ENCODE measurements at places on chromosomes 12 and 14.

DNA sequence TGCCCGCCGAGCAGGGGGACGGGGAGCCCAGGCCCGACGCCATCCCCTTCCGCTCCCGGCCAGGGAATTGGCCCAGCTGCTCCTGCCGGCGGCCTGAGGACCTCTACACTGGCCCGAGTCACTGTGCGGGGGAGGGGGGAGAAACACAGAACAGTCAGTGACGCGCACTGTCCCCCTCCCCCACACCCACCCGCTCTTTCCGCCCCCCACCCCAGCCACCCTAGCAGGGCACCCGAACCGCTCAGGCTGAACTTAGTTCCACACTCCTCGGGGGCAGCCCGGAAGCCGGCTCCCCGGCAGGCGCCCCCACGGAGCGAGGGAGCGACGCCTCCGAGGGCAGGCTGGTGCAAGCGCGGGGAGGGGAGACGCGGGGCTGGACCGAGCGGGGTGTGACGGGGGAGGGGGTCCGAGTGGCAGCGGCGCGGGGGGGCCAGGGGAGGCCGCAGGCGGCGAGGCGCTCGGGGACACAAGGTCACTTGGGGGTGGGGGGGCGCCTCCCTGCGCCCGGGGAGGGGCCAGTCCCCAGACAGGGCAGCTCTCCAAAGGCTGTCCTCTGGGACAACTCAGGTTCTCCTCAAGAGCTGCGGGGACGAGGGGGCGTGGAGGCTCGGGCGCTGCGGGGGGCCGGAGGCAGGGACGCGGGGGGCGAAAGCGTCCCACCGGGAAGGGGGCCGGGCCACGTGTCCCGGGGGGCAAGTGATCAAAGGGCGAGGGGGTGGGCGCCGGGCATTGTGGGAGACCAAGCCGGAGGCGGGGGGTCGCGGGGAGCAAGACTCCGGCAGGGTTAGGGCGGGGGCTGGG, 648 bp downstream of the CHD4 start:
- DNase-seq: no peak

DNA sequence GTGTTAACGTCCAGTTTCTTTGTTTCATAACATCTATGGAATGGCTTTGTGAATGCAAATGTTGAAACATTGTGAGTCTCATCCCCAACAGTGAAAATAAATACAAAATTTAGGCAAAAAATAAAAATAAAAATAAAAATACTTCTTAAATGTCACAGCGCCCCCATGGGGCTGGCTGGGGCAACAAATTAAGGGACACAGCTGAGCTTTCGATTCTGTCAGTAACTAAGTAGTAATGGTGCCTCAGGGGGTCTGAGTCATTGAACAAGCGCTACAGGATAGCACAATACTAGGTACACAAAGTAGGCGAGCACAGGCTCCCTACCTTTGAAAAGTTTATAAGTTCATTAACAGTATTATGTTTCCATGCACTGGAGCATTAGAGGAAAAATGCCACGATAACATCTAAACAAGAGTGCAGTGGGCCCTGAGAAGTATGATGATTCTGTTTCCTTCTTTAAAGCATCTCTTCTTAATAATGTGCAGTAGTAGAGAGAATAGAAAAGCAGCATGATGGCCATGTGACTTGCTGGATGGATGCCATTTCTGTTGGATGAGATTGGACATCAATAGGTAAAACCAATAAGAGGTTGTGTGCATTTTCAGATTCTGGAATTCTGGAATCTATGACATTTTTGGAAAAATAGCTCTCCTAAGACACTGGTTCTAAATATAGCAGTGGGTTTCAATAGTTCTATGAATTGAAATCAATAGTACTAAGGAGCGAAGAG, 667.2 kb downstream of the DIO2 start:
- peak; percentile 13 for DNase-seq

GRCh38 chr14:44404036-44404435, 103.0 kb downstream of the FSCB start:
- DNase-seq: no peak

DNA sequence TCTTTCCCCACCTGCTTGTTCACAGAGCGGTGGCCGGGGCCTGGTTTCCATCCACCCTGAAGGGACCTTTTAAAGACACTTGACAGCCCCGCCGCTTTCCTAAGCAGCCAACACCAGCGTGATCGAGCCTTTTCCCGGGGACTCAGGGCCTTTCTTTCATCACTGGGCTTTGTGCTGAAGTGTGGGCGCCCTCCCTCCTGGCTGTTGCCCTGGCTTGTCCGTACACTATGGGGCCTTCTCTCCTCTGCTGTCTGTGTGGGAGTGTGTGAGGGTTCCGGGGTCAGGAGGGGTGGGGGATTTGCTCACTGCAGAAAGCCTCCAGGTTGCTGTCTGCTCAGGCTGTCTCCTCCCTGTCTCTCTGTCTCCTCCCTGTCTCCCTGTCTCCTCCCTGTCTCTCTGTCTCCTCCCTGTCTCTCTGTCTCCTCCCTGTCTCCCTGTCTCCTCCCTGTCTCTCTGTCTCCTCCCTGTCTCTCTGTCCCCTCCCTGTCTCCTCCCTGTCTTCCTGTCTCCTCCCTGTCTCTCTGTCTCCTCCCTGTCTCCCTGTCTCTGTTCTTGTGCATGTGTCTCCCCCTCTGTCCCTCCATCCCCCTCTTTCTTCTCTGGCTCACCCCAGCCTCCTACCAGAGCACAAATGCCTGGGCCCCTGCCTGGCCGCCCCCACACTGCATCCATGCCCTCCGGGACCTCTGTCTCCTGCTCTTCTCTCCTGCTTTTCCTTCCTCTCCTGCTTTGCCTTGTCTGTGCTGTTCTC, 64.7 kb downstream of the CCDC92 start:
- DNase-seq: no peak

- DNase-seq: no peak
Measured at GRCh38 chr12:24815114-24815423, 133.8 kb downstream of the BCAT1 start.

- no peak for DNase-seq
Measured at GRCh38 chr14:32710231-32710671, 228.4 kb upstream of the NPAS3 start.

DNA sequence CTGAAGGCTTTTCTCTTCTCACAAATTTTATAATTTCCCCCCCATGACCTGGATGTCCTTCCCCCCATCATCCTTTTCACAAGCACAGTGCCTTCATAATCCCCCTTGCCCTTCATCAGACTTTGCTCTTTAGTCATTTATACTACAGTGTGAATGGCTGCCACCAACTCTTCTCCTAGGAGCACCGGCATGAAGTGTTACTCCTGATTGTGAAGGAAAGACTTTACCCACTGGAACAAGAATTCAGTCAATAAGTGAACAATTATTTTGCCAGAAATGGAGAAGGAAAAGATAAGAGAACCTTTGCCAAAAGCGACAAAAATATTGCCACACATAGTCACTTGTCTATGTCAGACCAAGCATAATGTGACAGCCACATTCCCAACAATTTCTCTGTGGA, 5.0 kb downstream of the SERPINA9 start:
- no peak for DNase-seq

DNA sequence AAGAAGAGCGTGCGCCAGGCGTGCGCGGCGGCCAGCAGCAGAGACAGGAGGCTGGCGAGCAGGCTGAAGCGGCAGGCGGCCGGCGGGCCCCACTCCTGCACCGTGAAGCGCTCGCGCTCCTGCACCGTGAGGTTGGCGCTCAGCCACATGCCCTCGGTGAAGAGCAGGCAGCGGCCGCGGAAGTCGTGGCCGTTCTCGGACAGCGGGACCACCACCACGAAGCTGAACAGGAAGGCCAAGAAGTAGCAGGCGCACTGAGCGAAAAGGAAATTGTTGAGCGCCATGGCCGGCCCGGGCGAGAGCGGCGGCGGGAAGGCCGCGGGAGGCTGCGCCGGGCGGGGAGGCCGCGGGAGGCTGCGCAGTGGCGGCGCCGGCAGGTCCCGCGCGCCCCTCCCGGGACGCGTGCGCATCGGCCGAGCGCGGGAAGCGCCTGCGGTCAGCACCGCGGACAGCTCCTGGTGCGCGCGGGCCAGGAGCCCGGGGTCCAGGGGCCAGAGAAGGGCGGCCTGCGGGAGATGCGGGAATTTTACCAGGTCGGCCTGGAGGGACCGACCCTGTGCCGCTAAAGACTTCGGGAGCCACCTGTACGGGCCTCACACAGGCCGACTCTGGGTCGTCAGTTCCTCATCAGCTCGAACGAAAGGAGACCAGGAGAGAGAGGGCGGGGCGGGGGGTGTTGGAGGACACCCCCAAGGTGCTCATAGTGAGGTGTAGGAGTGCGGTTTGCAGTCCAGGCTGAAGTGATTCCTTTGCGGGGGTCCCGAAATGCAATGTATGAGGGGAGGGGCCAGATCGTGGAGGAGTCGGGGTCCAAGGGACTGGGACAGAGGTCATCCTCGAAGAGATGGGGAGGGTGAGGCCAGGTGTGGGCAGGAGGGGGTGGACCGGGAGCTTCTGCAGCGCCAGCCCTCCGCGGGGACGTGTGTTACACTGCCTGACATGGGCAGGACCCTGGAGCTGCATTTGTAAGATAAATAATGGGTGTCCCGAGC, at the start of gene TMEM179:
TMEM179 (minus strand) TSS at position 315 of the 992 bp plus-strand sequence; CDS start at position 284, 31 bp downstream.
- peak; percentile 76 for DNase-seq

- DNase-seq: no peak
Measured at GRCh38 chr14:79383031-79383430, 828.3 kb downstream of the DIO2 start.

DNA sequence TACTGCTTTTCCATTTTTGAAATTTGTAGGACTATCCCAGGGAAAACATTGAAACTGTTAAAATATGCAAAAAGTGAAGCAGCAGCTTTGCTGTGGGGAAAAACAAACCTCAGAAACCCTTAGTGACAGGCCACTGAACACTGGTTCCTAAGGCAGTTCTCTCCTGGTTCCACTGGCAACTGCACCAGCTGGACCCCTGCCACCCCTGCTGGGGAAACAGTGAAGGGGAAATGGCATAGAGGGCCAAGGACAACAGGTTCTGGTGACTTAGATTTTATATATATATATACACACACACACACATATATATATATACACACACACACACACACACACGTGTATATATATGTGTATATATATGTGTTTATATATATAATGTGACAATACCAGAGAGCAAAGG, 16.2 kb upstream of the KRT7 start:
- no peak for DNase-seq

DNA sequence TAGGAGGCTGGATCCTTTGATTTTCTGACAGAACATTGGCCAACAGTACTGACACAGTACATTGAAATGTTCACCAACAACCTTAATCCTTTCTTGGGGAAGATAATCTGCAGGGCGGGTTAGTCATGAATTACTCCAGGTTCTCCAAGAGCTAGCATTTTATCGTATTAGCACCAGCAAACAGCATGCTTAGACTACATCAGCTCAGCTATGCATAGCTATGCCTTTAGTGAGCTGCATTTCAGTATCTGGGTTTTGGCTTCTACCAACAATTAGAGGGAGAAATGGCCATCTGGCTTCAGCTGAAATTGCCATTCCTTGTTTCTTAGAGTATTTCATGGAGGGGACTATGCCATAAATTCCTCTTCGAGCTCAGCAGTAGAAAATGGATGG, 33.8 kb downstream of the SAMD4A start:
- no peak for DNase-seq

DNA sequence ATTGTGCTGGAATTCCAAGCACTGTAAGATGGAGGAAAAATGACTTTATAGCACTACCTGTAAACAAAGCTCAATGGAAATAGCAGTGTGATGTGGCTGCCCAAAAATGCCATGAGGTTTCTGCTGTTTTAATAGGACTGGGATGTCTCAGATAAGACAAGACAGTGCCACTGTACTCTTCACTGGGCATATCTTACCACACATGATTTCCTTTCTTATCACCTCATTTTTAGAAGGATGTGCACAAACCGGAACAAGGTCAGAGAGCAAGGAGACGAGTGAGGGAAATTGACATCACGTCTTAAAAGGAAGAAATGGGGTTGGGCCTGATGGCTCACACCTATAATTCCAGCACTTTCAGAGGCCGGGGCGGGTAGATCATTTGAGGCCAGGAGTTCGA, 38.4 kb upstream of the FGD4 start:
- DNase-seq: no peak

GRCh38 chr12:94401326-94401725, 58.3 kb downstream of the CEP83 start:
- DNase-seq: no peak

DNA sequence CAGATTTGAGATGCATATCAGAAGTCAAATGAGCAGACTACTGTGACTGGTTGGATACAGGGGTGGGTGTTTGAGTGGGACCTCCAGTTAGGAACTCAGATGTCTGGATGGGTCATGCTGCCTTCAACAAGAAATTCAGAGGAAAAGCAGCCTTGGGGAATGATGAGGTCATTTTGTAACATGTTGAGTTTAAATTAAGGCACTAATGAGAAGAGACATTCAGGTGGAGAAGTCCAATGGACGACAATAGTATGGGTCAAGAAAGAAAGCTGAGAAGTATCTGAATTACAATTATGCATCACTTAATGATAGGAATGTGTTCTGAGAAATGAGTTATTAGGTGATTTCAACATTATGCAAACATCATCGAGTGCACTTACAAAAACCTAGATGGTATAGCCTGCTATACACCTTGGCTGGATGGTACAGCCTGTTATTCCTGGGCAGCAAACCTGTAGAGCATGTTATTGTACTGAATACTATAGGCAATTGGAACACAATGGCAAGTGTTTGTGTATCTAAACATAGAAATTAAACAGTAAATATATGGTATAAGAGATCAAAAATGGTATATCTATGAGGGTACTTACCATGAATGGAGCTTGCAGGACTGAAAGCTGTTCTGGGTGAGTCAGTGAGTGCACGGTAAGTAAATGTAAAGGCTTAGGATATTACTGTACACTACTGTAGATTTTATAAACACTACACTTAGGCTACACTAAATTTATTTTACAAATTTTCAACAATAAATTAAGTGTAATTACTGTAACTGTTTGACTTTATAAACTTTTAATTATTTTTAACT, 414.7 kb downstream of the RAD51B start:
- DNase-seq: no peak

- no peak for DNase-seq
Measured at GRCh38 chr12:2378835-2379330, 326.1 kb downstream of the CACNA1C start.

- DNase-seq: no peak
Measured at GRCh38 chr12:94172031-94172430, 23.7 kb downstream of the PLXNC1 start.

- no peak for DNase-seq
Measured at GRCh38 chr12:56387152-56387736, 24.6 kb upstream of the APOF start.

- no peak for DNase-seq
Measured at GRCh38 chr12:112126911-112127310, 1.6 kb downstream of the TRAFD1 start.

DNA sequence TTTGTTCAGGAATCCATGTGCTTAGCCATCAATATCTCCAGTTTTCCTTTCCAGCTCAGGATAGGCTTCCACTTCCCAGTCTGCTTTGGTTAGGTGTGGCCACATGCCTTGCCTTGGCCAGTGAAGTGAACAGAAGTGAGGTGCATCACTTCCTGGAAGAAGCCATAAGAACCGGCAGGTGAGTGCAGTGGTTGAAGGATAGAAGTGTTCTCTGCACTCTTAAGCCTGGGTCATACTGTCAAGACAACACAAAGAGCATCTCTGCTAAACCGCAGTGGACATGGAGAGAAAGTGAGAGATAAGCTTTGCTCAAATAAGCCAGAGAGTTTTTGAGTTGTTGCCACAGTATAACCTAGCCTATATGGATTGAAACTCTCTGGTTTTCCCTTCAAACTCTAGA, 11.4 kb downstream of the GNG2 start:
- DNase-seq: no peak

- DNase-seq: no peak
Measured at GRCh38 chr12:84785281-84785680, 127.3 kb downstream of the SLC6A15 start.
